BJ (cell line): ENCODE measurements at places on chromosomes 7 and 10. TPM values are rescaled to one million over a fixed set of nuclear protein-coding genes. Genes with fewer than 3 reads are reported as not detected.

The CRHR2 gene
- not detected in 2 replicates for polyA plus RNA-seq

GRCh38 chr7:149598721-149599308 lies 101.2 kb upstream of the ZNF746 start:
- DNase-seq: no peak

DNA sequence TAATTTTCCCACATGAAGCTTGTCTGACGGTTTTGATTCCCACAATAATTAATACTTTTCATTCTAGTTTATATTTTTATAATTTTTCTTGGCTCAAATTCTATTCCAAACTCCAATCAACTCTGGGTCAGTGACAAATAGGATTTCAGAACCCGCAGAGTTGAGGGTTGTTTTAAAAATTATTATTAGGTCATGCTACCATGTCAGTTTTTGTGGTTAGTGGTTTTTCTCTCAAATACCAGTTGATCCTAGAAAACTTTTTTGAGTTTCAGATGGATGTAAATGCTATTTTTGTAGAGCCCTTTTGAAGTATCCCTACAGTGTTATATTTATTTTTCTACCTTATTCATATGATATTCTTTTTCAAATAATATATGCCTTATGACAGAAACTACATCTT lies 237.4 kb downstream of the SEMA3D start:
- no peak for DNase-seq

DNA sequence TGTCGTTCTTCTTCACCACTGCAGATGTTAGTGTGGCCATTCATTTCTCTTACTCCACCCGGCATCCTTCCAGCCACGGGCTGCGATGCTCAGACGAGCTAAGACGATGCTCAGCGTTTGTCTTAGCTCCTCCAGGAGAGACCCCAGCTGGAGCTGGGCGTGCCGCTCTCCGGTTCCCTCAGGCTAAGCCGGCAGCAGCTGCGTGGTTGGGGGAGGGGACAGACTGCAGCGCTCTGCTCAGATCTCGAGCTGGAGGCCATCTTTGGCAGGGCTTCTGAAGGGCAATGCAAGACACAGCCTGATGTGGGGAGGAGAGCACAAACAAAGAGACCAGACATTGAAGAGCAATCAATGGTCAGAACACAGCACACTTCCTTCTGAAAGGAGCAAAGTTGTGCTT lies 4.8 kb downstream of the INA start:
- DNase-seq: no peak

The FAM25G gene
- polyA plus RNA-seq: not detected in 2 replicates

- no peak for DNase-seq
Observed at GRCh38 chr7:115635376-115635775, 395.2 kb downstream of the TFEC start.

The CFAP69 gene
- 0.90 and 2.3 TPM in 2 replicates for polyA plus RNA-seq

- no peak for DNase-seq
Observed at GRCh38 chr10:31437959-31438358, 118.9 kb downstream of the ZEB1 start.

- no peak for DNase-seq
Observed at GRCh38 chr10:101812606-101813005, 5.6 kb downstream of the OGA start.

The AKR1C8 gene
- polyA plus RNA-seq: not detected in 2 replicates

DNA sequence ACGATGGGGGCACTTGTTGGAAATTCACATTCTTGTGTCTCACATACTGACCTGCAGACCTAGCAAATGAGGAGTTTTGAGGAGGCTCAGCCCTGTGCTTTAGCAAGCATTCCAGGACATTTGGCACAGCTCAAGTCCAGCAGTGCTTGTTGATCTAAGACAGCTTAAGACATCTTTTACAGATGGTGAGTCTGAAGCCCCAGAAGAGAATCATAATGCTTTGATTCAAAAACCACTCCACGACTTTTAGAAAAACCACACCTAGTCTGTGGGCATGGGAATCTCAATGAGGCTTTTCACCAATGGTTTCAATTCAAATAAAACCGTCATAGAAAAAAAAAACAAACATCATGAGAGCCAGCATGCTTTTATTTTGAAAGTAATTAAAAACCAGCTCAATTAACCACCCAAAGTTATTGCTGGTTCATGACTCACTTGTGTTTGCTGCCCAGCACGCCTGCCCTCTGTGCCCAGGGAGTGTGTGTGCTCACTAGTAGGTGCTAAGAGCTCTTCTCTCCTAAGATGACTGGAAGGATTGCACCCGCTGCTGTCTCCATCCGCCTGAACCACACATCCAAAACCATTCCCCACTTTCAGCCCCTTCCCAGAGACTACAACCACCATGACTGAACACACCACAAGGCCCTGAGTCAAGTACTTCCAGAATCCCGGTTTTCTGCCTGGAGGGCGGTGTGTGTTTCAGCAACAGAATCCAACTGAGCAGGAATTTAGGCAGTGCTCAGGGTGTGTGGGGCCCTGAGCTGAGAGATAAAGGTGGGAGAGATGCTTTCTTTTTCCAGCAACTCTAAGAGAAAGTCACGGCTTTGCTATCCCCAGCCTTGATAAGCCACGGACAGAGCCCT lies 130.2 kb upstream of the ADAM12 start:
- no peak for DNase-seq

DNA sequence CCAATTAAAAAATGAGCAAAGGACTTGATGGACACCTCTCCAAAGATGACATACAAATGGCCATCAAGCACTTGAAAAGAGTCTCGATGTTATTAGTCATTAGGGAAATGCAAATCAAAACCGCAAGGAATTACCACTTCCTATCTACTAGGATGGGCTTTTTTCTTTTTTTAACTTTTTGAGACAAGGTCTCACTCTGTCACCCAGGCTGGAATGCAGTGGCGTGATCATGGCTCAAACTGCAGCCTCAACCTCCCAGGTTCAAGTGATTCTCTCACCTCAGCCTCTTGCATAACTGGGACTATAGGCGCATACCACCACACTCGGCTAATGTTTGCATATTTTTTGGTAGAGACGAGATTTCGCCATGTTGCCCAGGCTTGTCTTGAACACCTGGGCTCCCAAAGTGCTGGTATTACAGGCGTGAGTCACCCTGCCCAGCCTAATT lies 13.6 kb downstream of the NKX1-2 start:
- no peak for DNase-seq

GRCh38 chr7:116177009-116177408 lies 33.3 kb upstream of the TES start:
- no peak for DNase-seq

The EMX2 gene
- polyA plus RNA-seq: 0.31 and 0.51 TPM in 2 replicates

GRCh38 chr10:86941991-86942421 lies 15.4 kb downstream of the MMRN2 start:
- no peak for DNase-seq

DNA sequence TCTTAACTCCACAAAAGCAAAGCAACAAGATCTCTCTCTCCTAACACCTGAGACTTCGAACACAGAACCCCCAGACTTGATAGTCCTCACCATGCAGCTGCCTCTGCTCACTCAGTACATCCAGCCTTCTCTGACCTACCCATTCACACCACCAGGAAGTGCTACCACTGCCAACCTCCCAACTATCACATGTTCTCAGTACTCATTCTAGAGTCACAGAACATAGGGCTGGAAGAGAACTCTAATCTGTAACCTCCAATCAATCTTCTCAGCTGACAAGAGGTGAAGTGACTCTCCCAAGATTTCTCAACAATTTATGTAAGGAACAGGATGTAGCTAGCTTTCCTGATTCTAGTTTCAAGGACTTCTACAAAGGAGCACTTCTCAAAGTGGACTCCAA lies 3.8 kb downstream of the NUDCD3 start:
- DNase-seq: no peak

- no peak for DNase-seq
Observed at GRCh38 chr10:8439040-8439439, 384.6 kb downstream of the GATA3 start.

- DNase-seq: no peak
Observed at GRCh38 chr10:44391981-44392380, 7.1 kb upstream of the CXCL12 start.

The CYP3A7 gene
- not detected in 2 replicates for polyA plus RNA-seq

The CFAP58 gene
- polyA plus RNA-seq: 0.23 and 0.37 TPM in 2 replicates

DNA sequence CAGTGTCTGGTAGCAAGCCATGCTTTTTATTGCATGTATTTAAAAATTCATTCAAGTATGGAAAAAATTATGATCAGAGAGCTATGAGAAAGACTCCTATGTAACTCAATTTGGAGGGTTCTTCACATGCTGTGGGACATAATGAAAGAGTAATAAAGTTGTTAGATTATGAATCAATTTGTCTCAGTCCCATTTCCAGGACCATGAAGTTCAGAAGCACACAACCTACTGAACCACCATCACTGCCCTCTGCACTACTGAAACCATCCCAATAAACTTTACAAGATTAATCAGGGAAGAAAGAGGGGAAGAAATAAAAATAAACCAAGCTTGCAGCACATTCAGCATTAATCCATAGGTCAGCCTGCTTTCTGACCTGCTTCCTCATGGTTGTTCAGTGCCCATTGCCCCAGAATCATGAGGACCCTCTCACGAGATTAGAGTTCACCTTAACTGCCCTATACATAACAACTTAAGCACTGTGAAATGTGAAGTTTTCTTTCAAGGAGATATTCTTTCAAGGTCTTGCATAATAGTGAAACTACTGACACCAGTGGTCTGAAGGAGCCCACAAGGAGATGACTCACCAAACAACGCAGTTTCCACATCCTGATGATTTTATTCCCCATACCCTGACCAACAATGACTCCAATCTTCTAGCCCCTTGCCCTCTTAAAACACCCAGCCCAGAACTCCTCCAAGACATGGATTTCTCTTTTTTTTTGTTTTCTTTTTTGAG lies 171.5 kb upstream of the ADCY1 start:
- no peak for DNase-seq

The SUGCT gene
- polyA plus RNA-seq: 10.6 and 16.5 TPM in 2 replicates

DNA sequence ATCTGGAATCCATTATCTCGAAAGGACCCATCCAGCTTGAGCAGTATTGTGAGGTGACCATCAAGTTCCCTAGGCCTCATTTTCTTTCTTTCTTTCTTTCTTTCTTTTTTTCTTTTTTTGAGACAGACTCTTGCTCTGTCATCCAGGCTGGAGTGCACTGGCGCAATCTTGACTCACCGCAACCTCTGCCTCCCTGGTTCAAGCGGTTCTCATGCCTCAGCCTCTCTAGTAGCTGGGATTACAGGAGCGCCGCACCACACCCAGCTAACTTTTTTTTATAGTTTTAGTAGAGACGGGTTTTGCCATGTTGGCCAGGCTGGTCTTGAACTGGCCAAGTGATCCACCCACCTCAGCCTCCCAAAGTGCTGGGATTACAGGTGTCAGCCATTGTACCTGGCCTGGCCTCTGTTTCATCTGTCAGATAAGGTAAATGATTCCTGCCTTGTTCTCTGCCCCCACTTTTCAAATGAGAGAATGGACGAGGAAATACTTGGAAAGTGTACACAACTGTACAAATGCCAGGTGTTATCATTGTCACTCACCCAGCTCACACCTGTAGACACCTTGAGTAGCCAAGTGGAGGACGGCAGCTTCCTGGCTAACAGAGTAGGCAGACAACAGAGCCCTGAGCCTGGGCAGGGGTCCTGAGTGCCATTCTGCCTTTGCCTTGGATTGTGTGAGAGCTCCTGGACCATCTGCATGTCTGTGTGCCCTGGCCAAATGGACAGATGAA lies 54.1 kb downstream of the HK1 start:
- no peak for DNase-seq

- no peak for DNase-seq
Observed at GRCh38 chr7:135758531-135758932, 9.9 kb upstream of the FAM180A start.

GRCh38 chr10:32972460-32972859 lies 14.4 kb upstream of the ITGB1 start:
- no peak for DNase-seq

The ASZ1 gene
- not detected in 2 replicates for polyA plus RNA-seq

DNA sequence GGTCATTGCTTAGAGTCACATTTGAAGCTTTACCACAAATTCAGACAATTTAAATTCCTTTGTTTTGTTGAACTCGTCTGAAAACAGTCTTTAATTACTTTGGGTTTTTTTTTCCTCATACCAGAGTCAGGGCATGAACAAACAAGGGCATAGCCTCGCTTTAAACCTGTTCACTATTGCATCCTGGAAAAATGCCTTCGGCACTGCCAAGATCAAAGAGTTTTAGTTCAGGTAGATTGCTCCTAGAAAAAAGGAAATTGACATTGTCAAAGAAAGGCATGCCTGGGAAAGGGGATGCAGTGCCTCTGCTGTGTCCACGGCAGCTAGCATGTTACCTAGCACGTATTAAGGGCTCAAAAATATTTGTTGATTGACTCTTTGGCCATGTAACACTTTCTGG lies 235.1 kb downstream of the ARHGAP21 start:
- DNase-seq: no peak
